Activated naive CD4-positive, alpha-beta T cell (primary cell): ENCODE measurements at places on chromosomes 5 and 9.

DNA sequence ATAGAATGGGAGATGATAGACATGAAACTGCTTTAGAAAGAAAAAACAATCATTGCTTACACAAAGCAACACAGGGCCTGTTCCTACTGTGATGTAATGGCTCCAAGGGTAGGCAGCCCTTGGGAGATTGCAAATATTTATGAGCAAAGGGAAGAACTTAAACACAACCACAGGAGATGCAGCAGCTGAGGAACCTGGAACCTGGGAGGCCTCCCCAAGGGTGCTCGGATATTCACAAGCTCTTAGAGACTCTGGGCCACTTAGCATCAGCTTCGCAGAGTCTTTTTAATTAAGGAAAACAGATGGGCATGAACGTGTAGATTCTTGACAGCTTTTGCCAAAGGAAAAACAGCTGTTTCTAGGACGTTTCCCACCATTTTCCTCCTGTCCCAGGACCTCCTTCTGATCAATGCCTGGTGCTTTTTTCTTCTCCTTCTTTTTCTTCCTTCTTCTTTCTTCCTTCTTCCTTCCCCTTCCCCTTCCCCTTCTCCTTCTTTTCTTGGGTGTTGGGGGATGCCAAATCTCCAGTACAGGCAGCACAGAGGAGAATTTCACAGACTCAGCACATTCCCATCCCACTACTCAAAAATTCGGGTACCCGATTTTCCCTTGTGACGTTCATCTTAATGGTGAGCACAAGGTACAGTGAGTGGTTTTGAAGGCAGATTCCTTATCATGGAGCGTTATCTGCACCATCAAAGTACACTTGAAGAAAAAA lies 28.1 kb upstream of the TCF7 start:
- no peak for DNase-seq

- DNase-seq: no peak
Observed at GRCh38 chr5:141725891-141726290, 43.9 kb upstream of the ARAP3 start.

DNA sequence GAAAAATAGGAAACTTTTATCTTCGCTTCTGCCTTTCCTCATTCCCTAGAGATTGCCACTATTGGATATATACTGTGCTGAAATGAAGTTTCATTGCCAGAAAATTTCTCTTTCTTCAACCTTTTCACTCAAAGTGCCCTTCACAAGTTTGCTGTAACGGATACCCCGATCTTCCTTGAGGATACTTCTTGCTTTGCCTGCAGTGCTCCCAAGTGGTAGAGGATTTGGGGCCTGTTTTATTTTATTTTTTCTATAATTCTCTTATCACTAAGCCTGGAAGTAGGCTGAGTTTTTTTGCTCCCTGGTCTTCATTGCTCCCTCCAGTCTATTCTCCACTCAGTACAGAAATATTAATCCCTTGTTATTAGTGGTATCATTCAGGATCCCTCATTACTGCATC lies 481.4 kb upstream of the CDH18 start:
- no peak for DNase-seq

GRCh38 chr9:102779356-102779755 lies 215.8 kb upstream of the CYLC2 start:
- DNase-seq: no peak

DNA sequence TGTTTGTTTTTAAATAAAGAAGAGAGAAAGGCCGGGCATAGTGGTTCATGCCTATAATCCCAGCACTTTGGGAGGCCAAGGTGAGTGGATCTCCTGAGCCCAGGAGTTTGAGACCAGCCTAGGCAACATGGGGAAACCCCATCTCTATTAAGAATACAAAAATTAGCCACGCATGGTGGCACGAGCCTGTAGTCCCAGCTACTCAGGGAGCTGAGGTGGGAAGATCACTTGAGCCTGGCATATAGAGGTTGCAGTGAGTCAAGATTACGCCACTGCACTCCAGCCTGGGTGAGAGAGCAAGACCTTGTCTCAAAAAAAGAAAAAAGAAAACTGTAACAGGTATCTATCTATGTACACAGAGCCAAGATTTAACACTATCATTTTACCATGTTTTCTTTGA lies 34.2 kb upstream of the CDC42SE2 start:
- DNase-seq: no peak
